ENCODE measurements at places on chromosomes 13 and 19.
A peak's percentile ranks its signal among the peaks of the same experiment; 100 is the strongest.

DNA sequence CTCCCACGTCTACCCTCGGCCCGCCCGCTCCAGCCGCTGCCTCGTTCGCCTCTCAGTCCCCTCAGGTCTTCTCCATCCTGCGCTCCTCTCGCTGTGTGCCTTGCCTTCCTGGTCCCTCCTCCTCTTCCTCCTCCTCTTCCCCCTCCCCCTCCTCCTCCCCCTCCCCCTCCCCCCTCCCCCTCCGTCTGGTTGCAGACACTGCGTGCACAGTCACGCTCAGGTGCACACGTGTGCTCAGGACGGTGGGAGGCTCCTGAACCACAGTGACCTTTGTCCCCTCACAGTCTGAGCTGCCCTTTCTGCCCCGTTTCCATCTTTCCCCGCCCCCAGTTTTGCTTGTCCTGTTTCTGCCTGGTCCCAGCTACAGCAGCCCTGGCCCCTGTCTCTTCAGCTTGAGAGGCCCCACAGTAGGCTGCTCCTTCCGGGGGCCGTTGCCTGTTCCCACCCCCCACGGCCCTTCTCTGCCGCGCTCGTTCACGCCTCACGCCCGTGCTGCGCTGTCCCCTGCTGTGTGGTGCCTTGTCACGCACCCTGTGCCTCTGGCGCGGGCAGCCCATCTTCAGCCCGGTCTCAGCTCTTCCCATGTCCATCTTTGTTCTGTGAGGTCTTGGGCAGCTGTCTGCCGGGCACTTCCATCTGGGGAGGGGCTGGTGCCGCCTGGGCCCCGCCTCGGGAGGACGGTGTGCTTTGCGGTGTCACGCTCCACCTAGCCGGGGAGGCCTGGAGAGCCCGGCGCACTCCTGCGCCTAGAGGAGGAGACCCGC, 13.8 kb upstream of the RPS15 start:
- DNase-seq: no peak

DNA sequence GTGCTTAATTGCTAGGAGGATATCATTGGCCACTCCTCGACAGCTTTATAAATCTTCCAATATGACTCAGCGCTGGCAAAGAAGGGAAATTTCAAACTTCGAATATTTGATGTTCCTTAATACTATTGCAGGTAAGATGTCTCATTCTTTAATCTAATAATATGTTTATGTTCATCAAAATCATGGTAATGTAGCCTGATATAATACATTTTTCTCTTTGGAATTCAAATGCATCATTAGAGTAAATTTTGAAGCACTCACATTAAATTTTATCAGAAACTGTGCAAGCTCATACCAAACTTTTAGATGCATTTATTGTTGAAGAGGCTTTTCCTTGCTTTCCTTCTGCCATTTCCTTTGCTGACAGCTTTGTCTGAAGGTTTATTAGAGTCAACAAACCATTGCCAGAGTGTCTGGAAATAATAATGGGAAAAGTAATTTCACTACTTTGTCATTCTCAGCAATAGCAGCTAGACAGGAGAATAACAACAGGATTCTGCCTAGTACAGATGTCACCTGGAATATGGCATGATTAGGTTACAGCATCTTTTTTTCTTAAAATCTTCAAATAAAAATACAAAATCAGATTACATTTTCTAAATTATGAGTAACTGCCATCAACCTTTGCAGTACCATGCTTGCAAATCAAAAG, 78.6 kb upstream of the MAB21L1 start:
- no peak for DNase-seq

- DNase-seq: no peak
Observed at GRCh38 chr13:110227864-110228643, 78.9 kb downstream of the COL4A1 start.

GRCh38 chr13:66036024-66036614, 1194.0 kb downstream of the PCDH9 start:
- no peak for DNase-seq

GRCh38 chr13:105960326-105960725, 575.1 kb downstream of the EFNB2 start:
- no peak for DNase-seq

DNA sequence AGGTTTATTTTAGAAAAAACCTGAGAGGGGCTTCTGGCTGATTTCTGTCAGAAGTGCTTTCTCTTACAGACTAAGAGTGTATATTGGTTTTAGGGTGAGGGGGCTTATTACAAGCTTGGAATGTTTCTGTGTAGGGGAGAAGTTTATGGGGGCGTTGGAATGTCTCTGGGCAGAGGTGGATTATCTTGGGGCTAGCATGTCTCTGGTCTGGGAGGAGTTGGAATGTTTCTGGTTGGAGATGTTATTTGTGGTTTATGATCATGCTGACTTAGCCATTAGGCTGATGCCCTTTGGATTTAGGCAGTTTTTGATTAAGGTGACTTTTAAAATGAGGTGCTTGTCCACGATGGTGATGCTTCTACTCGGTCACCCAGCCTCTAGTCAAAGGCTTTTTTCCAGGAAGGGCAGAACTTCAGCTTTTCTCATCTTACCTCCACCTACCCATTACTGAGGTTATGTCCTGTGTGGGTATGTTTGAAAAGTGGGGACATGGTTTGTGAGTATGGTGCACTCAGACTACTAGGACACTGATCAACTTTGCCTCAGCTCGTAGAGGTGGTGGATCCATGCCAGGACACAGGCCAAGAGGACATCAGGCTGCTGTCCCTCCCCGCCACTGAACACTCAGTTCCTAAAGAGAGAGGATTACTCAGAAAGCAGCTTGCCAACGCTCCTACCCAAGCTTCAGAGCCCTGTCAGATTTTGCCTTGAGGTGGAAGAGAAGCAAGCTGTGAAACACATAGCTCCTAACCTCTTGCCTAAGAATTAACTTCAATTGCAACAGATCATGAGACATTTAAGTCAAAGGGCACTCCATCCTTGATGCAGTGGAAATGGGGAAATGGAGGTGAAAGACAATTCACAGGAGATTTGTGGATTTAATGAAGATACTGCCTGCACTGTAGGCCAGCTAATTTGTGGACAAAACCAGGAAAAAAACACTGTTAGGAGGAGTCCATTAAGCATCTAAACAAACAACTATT, 63.6 kb downstream of the ZNF44 start:
- DNase-seq: no peak

GRCh38 chr13:73417012-73417615, 358.3 kb downstream of the KLF5 start:
- peak; percentile 33 for DNase-seq

DNA sequence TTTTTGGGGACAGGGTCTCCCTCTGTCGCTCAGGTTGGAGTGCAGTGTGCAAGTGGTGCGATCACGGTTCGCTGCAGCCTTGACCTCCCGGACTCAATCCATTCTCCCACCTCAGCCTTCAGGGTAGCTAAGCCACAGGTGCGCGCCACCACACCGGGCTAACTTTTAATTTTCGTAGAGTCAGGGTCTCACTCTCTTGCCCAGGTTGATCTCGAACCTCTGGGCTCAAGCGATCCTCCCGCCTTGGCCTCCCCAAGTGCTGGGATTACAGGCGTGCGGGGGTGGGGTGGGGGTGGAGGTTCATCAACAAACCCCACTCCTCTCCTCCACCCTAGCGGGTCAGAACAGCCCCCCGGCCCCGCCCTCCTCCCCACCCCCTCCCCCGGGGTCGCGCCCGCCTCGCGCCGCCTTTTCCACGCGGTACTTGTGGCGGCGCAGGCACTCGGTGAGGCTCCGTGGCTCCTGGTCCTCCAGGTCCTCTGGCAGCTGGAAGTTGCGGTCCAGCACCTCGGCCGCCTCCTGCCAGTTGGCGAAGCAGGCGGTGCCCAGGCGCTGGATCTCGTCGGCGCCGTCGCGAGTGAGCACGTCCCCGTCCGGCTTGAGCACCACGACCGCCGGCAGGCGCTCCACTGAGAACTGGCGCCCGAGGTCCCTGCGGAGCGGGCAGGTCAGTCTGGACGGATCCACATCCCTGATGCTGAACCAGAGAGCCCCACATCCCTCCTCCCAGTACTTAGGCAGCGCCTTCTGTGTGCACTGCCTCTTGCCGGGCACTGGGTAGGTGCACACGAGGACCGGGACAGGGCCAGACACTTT, 5.2 kb downstream of the NXNL1 start:
- DNase-seq: no peak

GRCh38 chr13:69565334-69565733, 542.3 kb upstream of the ATXN8OS start:
- DNase-seq: peak; percentile 6

DNA sequence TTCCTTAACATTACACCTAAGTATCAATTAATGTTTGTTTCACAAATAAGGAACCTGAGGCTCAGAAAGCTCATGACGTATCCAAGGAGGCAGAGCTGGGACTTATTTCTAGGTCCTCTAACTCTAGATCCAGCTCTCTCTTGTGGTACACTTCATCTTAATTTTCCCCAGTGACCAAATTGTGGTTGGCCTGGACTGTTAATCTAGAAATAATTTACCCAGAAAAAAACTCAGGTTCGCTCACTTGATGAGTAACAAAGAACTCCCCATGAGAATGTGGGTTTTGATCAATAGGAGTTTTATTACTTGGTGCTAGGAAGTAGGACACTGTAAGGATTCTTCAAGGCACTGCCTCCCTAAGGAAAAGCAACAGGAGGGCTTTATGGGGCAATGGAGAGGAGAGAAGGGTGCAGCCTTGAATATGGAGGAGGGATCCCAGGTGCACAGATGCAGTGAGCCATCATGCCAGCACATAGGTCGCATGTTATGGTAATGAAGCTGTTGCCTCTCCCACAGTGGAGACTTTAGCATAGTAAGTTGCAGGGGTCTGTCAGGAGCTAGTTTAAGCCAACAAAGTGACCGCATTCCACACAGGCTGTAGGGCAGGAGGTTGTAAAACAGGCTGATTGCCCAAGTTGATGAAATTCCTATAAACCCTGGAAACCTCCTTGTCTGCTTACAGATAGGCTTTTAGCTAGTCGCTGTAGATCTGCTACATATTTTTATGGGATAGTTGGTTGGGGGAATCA, 14.7 kb downstream of the RAP2A start:
- peak; percentile 35 for DNase-seq

DNA sequence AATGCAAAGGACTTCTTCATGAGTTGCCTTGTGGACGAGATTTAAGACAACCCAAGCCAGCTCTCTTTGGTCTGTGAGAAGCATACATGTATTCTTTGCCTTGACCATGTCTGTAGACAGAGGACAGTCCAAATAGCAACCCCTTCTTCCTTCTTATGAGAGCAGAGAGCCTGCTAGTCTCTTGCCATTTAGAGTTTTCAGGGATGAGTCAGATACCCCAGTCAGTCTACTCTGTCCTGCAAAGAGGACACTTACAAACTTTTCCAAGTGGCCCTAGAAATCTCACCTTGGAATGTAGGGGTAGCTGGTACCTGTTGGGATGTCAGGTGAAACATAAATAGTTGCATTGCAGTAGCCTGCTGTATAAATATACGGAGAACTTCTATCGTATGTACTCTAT, 36.7 kb downstream of the DNAJC3 start:
- DNase-seq: peak; percentile 54

- DNase-seq: peak; percentile 41
Observed at GRCh38 chr13:100356426-100356825, 232.2 kb downstream of the GGACT start.

DNA sequence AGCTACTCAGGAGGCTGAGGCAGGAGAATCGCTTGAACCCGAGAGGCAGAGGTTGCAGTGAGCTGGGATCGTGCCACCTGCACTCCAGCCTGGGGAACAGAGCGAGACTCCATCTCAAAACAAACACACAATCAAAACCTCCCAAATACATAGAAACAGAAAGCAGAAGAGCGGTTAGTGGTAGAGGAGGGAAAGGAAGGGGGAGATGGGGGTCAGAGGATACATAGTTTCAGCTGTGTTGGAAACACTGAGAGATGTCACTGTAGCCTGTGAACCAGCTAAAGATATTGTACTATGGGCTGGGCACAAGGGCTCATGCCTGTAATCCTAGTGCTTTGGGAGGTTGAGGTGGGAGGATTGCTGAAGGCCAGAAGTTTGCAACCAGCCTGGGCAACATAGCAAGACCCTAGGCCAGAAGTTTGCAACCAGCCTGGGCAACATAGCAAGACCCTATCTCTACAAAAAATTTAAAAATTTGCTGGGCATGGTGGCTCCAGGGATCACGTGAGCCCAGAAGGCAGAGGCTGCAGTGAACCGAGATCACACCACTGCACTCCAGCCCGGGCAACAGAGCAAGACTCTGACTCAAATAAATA, 49.9 kb downstream of the GNG7 start:
- no peak for DNase-seq

DNA sequence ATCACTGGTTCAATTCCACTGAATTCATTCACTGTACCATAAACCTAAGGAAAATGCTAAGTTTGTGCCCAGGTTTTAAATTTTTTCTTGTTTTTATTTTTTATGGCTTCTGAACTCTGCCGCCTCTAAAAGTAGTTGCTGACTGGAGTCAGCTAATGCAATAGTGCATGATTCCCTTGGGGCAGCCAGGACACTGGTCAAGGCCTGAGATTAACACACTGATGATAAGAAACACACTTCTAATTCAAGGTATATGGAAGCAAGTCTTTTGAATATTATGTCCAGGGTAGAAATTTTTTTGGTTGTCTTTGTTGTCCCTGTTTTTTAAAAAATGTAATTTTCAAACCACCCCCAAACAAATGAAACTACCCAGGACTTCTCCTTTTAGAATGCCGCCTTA, 72.2 kb downstream of the CDADC1 start:
- DNase-seq: no peak

DNA sequence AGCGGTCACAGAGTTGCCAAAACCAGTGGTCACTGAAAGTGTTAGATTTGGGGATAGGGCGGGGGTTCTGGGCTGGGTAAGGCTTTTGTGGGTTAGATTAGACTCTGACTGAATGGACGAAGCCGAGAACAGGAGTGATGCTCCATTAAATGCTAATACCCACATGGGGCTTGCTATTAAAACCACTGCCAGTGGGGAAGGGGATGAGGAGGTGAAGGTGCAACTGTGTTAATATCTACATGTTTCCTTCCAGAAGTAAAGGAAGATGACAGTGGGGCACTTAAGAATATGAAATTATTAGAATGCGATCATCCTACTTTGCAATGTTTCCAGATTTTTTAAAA, 573 bp upstream of the ZNF614 start:
- DNase-seq: no peak

GRCh38 chr13:76552041-76552772, 334.0 kb downstream of the KCTD12 start:
- no peak for DNase-seq
